ENCODE measurements at places on chromosomes 1 and 21.

GRCh38 chr1:34695580-34695979 is 59.3 kb upstream of the GJB5 start:
- DNase-seq, result no peak

GRCh38 chr1:81666586-81666985 is 134.1 kb upstream of the ADGRL2 start:
- DNase-seq, result no peak

DNA sequence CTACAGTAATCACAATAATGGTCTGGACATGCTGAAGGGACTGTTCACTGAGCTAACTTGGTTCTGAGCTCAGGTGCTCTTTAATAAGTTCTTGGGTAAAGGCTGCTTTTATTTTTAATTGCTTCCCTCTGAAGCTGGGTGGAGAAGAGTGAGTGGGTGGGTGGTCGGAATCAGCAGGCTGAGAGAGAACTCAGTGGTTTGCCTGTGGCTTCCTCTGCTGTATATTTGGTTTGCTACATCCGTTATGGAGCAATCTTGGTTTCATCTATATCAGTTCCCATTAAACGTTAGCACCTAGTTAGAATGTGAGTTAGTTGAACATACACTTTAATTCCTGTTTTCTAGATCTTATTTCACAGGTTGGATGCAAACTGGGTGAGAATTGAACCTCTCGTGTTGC is 23.3 kb downstream of the CNIH4 start:
- DNase-seq, result peak; percentile 94

GRCh38 chr1:82110366-82111254 is 309.9 kb downstream of the ADGRL2 start:
- no peak for DNase-seq

GRCh38 chr21:35005560-35006224 is 43.4 kb downstream of the RUNX1 start:
- DNase-seq, result no peak

DNA sequence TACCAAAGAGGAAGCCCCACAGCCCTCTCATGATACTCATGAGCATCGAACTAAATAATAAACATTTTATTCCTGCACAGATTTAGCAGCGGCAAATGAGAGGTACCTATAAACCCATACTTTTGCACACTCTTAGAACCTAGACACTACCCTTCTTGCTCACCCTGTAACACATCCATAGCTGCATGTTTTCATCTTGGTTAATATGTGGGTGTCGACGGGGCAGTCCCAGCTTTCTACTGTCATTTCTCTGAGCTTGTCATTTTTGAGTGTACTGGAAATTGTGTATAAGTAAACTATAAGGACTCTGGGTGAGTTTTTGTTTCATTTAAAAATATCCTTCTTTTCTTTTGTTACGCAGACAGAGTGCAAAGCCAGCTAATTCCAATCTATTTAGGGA is 25.5 kb downstream of the OVGP1 start:
- DNase-seq, result no peak

DNA sequence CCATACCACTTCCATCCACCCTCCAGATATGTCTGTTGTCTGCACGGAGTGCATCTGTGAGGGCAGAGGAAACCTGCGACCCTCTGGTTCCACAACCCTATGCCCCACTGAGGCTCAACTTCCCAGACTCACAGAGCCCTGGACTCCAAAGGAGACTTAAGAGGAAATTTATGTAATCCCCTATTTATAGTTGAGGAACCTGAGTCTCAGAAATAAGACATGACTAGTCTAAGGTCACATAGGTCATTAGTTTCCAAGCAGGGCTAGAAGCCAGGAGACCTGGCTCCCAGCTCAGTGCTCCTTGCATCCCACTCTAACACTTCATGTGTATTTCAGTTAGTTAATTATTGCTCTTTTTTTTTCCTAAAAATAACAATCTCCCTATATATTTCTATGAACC is 15.7 kb upstream of the LEMD1 start:
- DNase-seq, result no peak

DNA sequence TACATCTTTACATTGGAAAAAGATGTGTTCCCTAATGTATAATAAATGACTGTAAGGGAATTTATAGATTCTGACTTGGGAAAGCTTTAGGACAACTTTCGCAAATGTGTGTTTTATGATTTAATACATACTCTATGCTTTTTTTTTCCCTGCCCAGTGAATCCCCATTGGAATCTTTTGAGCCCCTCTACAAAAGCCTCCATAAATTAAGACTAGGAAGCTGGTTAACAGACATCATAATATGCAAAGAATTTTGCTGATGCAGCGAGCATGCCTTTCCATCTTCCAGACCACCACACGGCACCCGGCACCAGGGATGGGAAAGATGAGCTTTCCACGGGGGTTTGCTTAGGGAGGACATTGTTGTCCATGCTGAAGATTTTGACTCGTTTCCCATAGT is 156.1 kb upstream of the IVNS1ABP start:
- DNase-seq, result no peak

- DNase-seq, result no peak
Measured at GRCh38 chr1:56363007-56363770, 216.2 kb downstream of the PLPP3 start.

DNA sequence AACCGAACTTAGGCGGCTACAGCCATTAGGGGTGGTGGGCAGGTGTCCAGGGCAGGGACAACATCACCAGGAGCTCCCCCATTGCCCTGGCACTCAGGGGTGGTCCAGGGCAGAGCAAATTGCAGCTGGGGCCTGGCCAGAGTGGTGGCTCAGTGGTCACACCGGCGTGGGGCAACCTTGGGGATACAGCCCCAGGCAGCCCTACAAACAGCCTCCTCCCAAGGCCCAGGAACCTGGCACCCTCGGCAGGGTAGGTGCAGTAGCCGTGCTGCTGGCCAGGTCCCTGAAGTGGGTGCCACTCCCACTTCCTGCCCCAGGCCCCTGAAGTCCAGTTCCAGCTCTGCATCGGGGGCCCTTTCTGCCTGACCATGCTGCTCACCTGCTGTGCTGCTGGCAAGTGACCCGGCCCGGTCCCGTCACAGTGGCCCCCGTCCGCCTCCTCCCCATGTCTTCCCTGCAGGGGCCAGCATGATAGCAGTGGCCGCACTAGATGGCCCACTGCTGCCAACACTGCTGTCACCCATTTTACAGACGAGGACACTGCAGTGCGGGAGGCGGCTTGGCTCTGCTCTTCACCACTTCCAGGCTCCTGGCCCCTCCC is 712.8 kb downstream of the MATN1 start:
- no peak for DNase-seq

DNA sequence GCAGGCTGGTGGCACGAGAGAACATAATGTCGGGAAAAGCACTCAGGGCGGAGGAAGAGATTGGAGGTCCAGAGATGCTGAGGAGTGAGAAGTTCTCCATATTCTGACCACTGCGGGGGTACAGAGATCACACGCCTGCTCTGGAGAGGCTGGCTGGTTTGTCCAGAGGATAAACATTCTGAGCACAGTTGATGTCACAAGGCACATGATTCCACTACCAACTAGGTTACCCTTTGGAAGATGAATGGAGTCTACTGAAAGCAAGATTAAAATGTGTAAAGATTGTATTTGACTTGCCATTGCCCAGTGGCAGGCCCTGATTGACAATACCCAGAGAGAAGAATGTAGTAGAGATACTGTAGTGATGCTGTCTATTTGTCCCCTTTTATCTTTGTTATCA is at the start of gene SPATA46:
SPATA46 (minus strand) TSS at position 164 of the 400 bp plus-strand sequence; CDS start at position 100, 64 bp downstream.
- no peak for DNase-seq

DNA sequence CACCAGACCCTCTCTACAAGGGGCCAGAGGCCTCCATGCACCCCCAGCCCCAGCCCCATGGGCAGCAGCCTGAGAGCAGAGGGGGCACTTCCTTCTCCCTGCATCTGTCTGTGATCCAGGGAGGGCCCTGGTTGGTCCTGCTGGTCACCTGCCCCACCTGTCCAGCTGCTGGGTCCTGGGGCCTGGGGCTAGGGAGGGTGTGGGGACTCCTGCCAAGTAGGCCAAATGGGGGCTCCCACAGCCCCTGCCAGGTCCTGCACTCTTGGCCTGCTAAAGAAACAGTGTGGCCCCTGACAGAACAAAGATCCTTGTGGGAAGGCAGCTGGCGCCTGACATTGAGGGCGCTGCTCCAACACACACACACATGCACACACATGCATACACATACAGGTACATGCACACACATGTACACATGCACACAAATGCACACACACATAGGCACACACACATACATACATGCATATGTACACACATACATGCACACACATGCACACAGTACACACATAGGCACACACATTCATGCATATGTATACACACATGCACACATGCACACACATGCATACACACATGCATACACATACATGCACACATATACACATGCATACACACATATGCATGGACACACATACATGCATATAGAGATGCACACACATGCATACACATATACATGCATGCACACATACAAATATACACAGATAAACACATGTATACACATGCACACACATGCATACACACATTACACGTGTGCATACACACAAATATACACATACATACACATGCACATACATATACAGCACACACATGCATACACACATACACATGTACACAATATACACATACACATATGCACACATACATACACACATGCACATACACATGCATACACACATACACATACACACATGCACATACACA is 49.9 kb downstream of the TRPM2 start:
- DNase-seq, result no peak

DNA sequence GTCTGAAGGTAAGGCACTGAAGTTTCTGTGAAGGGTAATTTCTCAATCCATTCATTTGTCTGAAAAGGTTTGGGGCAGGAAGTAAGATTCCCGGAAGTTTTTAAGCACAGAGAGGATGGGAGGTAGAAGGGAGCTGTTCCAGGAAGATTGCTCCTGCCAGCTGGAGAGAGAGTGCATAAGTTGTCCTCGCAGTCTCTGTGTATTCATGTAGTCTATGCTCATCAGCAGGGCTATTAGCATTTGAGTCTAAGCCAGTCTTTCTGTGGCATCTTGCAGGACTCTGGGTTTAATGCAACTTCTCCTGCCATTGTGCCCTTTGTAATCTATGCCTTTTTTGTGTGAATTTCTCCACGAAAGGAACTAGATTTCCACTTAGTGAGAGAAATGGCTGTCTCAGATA is 140.8 kb upstream of the FGGY start:
- DNase-seq, result no peak

GRCh38 chr1:212671342-212672031 is 28.2 kb downstream of the BATF3 start:
- peak; percentile 82 for DNase-seq

GRCh38 chr1:23639460-23640095 is 52.0 kb upstream of the RPL11 start:
- DNase-seq, result no peak

GRCh38 chr1:224368409-224368808 is 11.7 kb downstream of the CNIH4 start:
- DNase-seq, result no peak

GRCh38 chr1:186839041-186839400 is 10.3 kb downstream of the PLA2G4A start:
- no peak for DNase-seq

DNA sequence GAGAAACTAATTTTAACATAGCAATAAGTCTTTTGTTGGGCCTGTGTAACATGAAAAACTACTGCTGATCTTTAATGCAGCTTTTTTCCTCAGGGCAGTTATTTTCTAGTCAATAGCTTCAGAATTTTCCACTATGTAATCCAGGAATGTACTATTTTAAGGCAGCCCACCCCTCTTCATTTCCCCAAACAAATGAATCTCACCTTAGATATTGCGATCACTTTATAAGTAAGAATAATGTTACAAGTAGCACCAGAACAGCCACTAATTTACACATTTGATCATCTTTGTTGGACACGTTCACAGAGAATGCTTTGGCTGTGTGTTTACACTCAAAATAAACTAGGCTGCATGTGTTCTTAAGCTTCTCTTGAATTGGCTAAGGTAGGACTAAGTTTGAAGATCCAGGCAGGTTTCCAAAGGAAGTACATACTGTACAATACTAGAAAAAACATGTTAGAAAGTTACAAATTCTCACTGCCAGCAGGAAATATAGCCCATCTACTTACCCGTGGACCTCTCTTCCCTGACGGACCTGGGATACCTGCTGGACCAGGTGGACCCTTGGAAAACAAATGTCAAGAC is 41.7 kb downstream of the COL24A1 start:
- DNase-seq, result no peak

DNA sequence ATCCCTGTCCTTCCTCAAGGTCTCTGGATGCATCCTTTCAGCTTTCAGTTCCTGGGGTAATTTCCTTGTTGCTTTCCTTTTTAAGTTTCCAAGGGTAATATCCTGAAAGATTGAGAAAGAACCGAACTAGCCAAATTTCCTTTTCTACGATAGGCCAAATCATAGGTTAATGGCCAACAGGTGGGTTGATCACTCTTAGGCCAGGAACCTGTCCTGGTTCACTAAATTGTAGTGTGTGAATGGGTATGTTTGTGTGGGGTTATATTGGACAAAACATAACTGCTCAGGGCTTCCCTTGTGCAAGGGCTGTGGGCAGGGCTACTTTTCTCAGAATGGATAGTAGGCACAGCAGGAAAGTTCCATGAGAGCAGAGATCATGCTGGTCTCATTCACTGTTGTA is 17.1 kb downstream of the UBE2T start:
- no peak for DNase-seq

DNA sequence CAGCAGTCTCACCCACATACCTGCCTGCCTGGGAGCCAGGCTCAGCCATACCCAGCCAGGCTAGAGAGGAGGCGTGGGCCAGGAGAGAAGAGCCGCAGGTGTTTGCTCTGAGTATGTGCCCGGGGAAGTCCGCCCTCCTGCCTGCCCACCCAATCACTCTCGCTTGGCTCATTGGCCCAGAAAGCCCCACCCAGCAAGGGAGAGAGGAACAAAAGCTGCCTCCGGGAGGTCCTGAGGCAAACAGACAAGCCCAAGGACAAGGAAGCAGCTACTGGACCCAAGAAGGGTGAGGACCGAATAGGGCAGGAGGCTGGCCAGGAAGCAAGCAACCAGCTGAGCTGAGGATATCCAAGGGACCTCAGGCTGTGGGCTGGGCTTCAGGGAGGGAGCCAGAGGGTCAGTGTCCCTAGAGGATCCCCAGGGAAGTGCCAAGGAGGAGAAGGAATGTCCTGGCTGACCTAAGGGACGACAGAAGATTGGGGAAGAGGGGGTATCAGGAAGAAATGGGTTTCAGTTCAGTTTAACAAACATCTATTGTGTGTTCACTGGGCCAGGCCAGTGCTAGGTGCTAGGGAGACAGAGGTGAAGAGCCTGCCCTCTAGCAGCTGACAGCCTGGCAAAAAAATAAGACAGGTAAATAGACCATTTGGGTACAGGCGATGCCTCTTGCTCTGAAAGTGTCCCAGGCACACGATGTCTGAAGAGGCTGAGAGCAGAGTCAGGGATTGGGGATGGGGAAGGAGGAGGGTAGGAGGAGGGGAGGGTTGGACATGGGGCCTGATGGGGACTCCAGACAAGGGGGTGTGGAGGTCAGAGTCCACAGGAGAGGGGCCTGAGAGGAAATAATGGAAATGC is at the start of gene GJB4:
GJB4 (plus strand) TSS at position 238 of the 855 bp plus-strand sequence. CDS start 1,515 bp downstream, outside the sequence.
- DNase-seq, result no peak
